ENCODE measurements at places on chromosomes 3 and 15.

DNA sequence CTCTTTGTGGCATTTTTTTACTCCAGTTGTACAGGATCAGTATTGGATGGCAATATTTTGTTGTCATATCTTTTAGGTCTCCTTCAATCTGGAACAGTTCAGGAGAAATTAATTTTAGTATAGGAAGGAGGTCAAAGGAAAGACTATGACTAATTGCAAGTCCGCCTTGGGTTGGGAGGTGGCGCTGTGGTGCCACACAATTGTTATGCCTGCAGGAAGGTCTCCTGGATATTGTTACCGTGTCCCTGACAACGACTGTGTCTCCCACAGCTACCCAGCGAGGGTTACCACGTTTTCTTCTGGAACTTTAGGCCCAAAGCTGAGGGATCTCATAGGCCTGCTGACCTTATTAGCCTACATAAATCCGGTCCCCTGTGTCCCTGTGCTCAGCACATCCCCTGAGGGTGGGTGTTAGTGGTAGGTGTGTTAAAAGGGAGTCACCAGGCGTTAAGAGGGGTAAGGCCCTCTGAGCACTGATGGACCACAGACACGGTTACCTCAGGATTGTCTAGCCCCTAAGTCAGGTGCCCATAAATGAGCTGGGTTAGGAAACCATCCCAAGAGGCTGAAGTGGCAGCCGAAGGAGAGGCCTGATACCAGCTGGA lies 31.5 kb downstream of the KCNAB1 start:
- peak; percentile 59 for DNase-seq

GRCh38 chr3:9147896-9148266 lies 101.6 kb downstream of the SRGAP3 start:
- DNase-seq = no peak

- no peak for DNase-seq
These were observed 9.6 kb downstream of the MRPS11 start for GRCh38 chr15:88477126-88477525.

GRCh38 chr3:165195640-165196576 lies at the start of gene SLITRK3:
Gene SLITRK3, minus strand, starts transcription at chr3:165196384. Its CDS starts 5,554 bp downstream, at chr3:165190830.
- peak; percentile 56 for DNase-seq

DNA sequence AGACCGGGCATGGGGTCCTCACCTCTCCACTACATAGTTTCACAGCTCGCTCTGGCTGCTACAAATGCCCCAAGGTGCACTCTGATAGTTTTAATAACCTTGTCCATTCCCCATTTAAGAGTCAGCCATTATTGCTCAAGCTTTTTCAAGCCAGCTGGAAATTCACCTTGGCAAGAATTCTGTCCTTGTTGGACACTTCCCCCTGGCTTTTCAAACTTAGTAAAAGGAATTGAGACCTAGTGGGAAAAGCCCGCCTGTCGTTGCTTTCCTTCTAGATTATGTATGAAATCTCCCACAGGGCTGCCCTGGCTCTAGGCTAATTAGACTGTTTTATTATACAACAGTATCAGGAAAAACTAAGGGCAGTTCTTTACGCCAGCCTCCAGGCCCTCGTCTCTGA lies 293.7 kb upstream of the GADL1 start:
- peak; percentile 54 for DNase-seq

DNA sequence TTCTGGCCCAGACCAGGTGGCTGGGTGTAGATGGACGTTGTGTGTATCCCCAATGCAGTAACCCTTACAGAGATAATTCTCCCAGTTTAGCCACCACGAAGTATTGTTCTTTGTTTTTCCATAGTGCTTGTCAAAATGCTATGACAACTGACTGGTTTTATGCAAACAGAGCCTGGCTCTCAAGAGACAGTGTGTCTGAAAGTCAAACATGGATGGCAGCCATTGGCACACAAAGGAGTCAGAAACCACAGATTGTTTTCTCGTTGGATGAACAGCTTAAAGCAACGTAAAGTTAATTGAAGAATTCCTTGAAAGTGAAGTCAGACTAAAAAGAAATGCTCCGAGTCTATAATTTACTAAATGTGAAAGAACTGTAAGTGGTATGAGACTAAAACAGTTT lies 91.2 kb downstream of the FILIP1L start:
- no peak for DNase-seq

DNA sequence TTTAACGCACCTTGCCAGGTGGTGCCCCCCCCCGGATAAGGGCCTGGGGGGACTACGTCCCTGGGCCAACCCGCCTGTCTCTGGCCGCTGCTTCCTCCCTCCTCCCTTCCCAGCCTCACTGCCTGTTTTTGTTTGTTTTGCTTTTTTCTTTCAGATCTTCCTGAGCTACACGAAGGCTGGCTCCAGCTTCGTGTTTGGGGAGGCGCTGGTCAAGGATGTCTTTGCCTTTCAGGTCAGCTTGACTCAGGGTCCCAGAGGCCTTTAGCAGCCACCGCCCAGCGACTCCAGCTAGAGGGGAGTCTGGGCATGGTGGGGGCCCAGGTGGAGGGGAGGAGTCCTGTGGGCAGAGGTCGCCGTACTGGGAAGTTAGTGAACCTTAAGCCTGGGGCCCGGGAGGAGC lies 24.1 kb downstream of the SLC28A1 start:
- no peak for DNase-seq

- peak; percentile 73 for DNase-seq
These were observed 42.7 kb upstream of the PRICKLE2 start for GRCh38 chr3:64267721-64268604.

GRCh38 chr3:42022355-42022754 lies 60.5 kb upstream of the ULK4 start:
- no peak for DNase-seq

GRCh38 chr15:96972201-96972600 lies 641.7 kb downstream of the NR2F2 start:
- no peak for DNase-seq

DNA sequence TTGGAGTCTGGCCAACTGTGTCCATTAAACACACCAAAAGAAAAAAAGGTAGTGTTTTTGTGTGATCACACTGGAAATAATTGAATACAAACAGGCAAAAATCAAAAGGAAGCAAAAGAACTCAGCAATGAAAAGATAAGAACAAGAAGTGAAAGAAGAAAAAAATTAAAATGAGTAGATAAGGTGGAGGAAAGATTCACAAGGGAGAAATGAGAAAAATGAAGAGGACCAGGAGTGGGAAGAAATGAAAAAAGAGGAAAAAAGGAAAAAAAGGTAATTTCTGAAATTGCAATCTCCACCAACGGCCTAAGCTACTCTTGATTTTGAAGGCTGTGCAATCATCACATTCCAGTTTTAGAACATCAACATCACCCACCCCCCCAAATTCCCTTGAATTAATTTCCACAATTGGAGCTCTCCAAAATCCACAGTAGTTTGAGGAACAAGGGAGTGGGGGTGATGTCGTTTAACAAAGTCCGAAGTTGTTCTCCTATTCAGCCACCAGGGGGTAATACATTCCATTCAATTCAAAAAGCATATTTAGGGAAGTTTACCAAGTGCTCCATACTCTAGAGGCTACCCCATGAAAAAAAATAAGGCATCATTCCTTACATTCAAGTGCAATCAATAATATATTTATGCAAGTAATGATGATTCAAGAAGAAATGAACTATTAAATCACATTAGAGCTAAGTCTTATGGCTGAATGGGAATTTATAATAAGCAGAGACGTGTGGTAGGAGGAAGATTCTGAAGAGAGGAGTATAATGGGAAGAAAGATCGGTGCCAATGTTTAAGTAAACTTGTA lies 37.4 kb downstream of the ZNF860 start:
- no peak for DNase-seq

DNA sequence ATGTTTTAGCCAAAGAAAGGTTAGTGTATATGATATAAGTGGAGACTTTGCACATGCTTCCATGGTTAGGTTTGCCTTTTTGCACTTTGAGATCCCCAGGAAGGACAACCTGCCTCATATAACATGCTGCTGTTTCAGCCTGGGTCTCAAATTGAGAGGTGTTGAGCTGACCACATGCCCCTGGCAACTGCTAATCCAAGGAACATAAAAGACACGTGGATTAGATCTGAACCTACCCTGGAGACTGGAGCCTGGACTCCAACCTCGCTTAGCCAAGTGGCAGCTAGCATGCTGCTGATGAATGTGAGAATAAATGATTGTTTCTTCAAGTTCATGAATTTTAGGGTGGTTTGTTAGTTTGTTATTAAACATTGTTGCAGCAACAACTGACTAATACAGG lies 301.8 kb upstream of the TBC1D5 start:
- no peak for DNase-seq

DNA sequence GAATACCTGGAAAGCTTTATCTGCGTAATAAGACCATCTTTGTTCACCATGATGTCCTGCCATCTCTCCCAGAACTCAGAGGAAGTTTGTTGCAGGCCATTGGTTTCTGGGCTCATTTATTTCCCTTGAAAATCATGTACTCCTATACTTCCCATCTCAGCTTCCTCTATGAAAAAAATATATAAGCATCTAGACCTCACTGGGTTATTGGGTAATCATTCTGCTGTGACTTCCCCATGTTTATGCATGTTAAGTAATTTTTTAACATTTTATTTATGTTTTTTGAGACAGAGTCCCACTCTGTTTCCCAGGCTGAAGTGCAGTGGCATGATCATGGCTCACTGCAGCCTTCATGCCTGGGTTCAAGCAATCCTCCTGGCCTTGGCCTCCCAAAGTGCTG lies 184.5 kb downstream of the ZPLD1 start:
- DNase-seq = no peak

DNA sequence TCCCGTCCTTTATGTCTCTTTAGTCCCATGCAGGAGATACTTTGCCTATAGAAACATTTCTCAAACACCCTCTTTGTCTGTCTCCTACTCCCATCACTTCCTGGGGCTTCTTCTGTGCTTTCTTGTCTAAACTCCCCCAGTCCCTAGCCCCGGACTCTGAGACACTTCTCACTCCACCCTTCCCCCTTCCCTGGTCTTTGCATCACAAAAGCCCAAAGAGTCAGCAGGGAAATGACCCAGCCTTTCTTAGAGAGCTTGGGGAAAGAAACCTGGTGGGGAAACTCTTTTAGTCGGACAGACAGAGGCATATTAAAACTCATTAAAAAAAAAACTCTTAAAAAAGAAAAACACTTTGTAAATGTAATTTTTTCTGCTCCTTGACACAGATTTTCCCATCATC lies 211.2 kb downstream of the TJP1 start:
- DNase-seq = no peak

- DNase-seq = no peak
These were observed 10.9 kb downstream of the EID1 start for GRCh38 chr15:48888836-48889235.

Measured in right forelimb (tissue), 1 donor.